Hypothalamus (tissue), 51 donors: ENCODE measurements at places on chromosomes 7 and 10.

- no peak for DNase-seq
These were observed 3.5 kb upstream of the ZNF282 start for GRCh38 chr7:149191851-149192250.

DNA sequence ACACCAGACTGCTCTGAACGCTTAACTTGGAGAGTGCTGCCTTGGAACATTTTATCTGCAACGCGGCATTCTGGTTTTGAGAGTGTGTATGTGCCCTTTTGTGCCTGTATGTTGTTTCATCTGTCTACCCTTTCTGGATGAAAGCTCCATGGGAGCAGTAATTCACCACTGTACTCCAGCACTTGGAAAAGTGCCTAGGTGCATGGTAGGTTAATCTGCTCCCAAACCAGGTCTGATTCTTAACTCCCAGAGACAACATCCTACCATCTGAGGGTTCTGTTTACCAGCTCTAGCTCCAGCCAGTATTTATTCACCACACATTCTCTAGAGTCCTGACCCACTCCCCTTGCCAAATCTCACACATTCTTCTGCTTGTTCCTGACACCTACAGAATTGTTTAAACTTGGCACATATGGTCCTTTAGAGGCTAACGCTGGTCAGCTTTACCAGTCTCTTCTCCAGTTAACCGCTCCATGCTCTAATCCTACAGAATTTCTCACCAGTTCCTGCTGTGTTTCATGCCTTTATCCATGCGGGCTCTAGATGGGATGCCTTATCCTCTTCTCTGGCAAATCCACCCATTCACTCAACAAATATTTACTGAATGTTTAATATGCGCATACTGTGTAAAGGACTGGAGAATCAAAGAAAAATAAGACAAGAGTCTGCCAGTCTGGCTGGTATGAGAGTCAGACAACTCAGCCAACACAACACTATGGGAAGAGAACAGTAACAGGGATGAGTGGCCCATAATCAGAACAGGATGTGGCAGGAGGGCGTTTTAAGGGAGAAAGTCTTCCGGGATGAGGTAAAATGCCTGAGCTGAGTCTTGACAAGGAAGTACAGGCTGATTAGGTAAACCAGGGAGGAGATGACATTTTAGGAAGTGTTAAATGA, 46.3 kb downstream of the MTPN start:
- no peak for DNase-seq

DNA sequence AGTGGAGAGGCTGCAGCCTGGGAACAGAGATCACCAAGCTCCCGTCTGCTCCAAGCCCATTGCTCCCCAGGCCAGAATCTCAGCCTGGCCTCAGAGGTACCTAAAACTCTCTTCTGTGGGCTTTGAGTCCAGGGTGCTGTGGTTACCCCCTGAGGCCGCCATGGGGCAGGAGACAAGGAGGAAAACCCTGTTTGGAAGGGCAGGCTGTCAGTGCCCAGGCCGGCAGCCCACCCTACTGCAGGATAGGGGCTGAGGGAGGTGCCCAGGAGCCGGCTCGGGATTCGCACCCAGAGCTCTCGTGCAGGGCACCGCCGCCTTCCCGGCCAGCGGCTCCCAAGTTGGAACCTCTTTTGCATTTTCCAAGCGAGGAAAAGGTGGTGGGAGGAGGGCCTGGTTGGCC, 24.5 kb downstream of the UNCX start:
- no peak for DNase-seq

DNA sequence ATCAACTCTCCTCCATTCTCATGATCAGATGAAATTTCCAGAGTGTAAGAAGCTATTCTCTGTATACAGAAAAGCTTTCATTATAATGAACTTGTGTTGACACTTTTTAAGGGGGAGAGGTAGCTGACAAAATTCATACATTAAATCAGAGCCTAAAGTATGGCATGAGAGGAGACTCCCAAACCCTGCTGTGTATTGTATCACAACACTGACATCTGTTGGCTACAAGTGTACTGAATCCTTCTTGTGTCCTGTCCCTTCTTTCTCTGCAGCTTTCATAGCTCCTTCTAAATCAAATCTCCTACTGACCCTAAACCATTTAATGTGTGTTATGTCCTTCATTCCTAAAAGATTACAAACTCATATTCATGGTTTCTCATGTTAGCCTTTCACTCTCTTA, 70.9 kb downstream of the GCC1 start:
- no peak for DNase-seq

GRCh38 chr10:94217411-94217810, 145.3 kb downstream of the NOC3L start:
- no peak for DNase-seq

DNA sequence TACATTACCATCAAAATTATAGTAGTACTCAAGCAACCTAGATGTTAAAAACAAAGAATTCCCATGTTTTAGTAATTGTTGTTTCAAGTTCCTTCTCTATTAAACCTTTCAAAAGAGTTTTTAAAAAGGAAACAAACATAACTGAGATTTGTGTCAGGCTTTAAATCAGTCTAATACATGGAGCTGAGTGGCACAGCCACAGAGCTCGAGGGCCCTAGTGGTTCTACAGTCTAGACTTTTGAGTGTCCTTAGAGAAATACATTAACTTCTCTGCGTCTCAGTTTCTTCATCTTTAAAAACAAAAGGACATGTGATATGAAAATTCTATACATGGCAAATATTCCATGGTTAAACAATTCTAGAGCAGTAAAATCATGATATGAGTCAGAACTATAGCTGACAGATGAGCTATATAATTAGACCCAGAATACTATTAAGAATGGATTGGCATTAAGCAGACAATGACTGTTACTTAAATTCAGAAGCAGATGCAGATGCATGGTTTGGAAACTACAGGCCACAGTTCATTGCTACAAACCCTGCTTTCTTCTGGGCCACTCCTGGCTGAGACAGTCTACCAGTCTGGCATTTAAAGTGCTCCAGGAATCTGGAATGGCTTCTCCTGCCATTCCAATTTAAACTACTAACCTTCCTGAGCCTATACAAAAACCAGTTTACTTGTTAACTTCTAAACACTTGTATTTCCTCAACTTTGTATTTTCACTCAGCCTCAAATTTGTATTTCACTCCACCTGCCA, 77.4 kb downstream of the EPC1 start:
- DNase-seq, result no peak

DNA sequence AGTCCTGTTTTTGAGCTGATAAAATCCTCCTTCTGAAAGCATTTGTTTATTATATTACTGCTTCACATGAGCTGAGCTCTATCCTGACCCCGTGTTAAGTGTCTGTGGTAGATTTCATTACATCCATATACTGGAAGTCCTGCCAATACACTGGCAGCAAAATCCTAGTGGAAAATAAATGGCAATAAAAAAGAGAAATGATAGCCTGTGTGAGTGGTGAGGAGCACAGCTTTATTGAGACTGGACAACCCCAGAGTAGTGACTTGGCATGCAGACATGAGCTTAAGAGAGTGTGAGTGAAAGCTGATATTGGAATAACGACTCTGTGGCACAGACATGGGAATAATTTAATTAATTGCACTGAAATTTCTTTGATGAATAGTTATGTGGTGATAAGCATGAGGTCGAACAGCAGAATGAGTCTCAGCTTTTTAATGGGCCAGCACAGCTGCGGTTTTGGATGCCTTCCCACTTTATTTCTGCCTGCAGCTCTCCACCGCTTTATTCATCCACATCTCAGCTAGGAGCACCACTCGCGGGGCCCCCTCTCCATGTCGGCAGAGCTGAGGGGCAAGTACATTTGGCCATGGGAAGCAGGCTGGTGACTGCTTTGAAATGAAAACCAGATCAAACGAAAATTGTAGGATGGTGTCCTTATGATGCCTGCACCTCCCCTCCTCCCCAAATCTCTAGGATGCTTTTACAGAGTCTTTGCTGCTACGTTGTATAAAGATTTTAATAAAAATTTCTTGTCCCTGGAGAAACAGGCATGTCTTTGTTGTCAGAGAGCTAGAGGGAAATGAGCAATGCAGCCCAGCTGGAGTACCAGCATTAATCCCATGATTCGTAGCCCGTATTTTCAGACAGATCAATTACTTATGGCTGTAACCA, 494.3 kb downstream of the AUTS2 start:
- no peak for DNase-seq

GRCh38 chr10:127345231-127345965, 149.0 kb upstream of the INSYN2A start:
- no peak for DNase-seq
